Activated CD8-positive, alpha-beta memory T cell treated with anti-CD3 and anti-CD28 coated beads for 36 hours (primary cell): ENCODE measurements at places on chromosomes 7 and 10. TPM values are rescaled to one million over a fixed set of nuclear protein-coding genes. Genes with fewer than 3 reads are reported as not detected.

The IDI1 gene
- 59.1 TPM for total RNA-seq

The BAMBI gene
- 1.8 TPM for total RNA-seq

The ATG9B gene
- total RNA-seq = 6.3 TPM

The IL2RA gene
- 1,272 TPM for total RNA-seq

The CCL26 gene
- total RNA-seq = not detected

The LRGUK gene
- 0.15 TPM for total RNA-seq

The GPC2 gene
- 2.3 TPM for total RNA-seq

The SGCE gene
- 0.70 TPM for total RNA-seq

The AUTS2 gene
- total RNA-seq = 3.4 TPM

The ELN gene
- not detected for total RNA-seq

The CYP26C1 gene
- total RNA-seq = 0.04 TPM

The ZCCHC24 gene
- 1.5 TPM for total RNA-seq

The OR2A1 gene
- not detected for total RNA-seq

The EGR2 gene
- total RNA-seq = 88.9 TPM

The GNGT1 gene
- total RNA-seq = not detected

The SPDYE9 gene
- total RNA-seq = not detected

The ASAH2B gene
- 8.8 TPM for total RNA-seq

The COL17A1 gene
- total RNA-seq = not detected

The HOGA1 gene
- not detected for total RNA-seq

The GTF2IRD1 gene
- 1.2 TPM for total RNA-seq

The PPP1R3C gene
- 0.15 TPM for total RNA-seq

The NPY gene
- not detected for total RNA-seq

The FZD1 gene
- 0.13 TPM for total RNA-seq

The FXYD4 gene
- total RNA-seq = not detected

The CFAP43 gene
- not detected for total RNA-seq

The SLC16A9 gene
- total RNA-seq = 0.67 TPM

The IDI2 gene
- not detected for total RNA-seq

The CUL1 gene
- 81.2 TPM for total RNA-seq

The CPXM2 gene
- total RNA-seq = not detected

The MMD2 gene
- total RNA-seq = not detected

The TMEM213 gene
- not detected for total RNA-seq

The GOLGA7B gene
- 0.40 TPM for total RNA-seq

The DOCK4 gene
- 0.99 TPM for total RNA-seq

The DDIT4 gene
- 421 TPM for total RNA-seq

The CXCL12 gene
- total RNA-seq = not detected

The VWA2 gene
- not detected for total RNA-seq

The MEST gene
- total RNA-seq = 7.0 TPM

The PRLHR gene
- not detected for total RNA-seq

The NKX6-2 gene
- not detected for total RNA-seq

The RASA4B gene
- total RNA-seq = 23.7 TPM

The ECHDC3 gene
- 0.73 TPM for total RNA-seq

The TRIM50 gene
- not detected for total RNA-seq

The TFEC gene
- not detected for total RNA-seq
